ENCODE measurements at places on chromosomes 2 and 18.
A peak's percentile ranks its signal among the peaks of the same experiment; 100 is the strongest.

DNA sequence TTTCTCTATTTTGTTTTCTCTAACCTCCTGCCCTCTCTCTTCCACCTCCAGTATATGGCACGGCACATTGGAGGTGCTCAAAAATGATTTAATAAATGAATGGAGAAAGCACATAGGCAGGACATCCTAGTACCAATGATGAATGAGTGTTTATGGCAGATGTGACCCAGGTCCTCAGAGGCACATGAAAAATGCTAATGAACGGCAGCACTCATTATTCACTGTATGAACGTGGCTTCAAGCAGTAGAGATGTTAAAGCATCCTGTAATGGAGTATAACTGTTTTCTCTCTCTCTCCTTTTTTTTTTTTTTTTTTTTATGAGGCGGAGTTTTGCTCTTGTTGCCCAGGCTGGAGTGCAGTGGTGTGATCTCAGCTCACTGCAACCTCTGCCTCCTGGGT is 72.4 kb downstream of the MBP start:
- no peak for DNase-seq

DNA sequence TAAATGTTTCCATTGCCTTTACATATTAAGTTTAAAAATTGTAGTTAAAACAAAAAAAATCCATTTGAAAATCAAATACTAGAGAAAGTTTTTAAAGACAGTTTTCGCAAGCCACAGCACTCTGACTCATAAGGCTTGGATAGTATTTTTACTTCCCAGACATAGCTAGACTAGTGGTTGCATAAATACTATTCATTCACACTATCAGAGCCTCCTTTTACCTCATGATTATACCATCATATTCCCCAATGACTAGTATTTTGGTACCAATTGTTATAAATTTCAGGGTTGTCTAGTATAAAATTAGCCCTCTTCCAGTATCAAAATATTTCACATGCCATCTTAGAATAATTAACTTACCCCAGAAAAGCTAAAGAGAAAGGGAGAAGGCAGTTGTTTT is 393.5 kb downstream of the ERBB4 start:
- peak; percentile 30 for DNase-seq

GRCh38 chr2:240795916-240796510 is 24.0 kb downstream of the KIF1A start:
- DNase-seq: no peak

DNA sequence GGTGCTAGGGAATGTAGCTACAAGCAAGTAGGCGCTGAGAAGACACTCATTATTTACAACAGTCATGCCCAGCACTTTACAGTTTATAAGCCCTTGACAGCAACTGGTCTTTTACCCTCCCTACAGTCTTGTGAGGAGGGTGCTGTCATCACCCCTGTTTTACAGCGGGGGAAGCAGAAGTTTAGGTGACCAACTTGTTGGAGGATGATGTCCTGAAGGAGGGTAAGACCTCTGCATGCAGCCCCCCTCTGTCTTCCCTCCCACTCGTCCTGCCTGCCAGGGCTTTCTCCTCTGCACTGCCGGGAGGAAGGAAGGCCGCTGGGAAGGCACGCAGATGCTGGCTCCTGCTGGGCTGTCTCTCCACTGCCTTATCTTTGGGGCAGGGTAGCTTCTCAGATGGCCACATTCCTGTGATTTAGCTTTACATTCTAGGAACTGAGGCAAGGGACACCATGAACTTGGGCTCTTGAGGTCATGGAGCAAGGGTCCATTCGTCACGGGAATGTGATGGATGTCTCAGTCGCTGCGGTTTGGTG is 972 bp downstream of the IL1R1 start:
- no peak for DNase-seq

DNA sequence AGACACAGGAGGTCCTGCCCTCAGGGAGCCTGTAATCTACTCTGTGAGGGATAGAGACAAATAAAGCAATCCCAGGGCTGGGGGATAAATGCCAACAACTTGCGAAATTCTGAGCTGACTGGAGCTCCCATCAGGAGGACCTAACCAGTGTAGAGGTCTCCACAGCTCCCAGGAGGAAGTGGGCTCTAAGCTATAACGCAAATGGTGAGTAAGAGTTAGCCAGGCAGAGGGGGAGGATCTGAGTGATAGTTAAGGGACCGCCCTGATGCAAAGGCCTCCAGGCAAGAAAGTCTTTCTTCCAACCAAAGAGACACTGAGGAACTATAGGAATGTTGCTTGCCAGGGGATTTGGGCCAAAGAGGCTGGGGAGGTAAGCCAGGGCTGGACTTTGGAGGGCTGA is 16.0 kb upstream of the ZNF532 start:
- DNase-seq: no peak

- DNase-seq: no peak
Observed at GRCh38 chr18:41320100-41320499, 634.9 kb upstream of the PIK3C3 start.

- no peak for DNase-seq
Observed at GRCh38 chr2:233068762-233069418, 8.7 kb downstream of the INPP5D start.

- DNase-seq: peak; percentile 20
Observed at GRCh38 chr2:102708847-102709559, 52.8 kb upstream of the TMEM182 start.

- DNase-seq: peak; percentile 60
Observed at GRCh38 chr2:225025917-225026571, 16.2 kb downstream of the DOCK10 start.

DNA sequence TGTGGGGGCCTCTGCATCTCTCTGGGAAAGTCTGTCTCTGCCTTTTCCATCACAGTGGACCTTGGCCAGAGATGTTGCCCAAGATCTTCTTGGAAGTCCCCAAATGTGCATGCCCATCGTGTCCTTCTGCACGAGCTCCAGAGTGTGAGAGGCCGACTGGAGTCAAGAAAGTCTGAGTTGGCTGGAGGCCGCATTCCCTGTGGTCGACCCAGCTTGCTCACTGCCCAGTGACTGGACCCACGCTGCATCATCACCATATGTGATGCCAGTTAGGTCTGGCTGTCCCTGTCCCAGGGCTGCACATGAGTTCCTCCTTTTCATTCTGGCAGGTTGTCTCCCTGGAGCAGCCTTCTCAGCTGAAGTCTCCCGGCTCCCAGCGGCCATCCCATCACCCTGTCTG is 93.8 kb downstream of the ARL4C start:
- peak; percentile 5 for DNase-seq

GRCh38 chr2:48479915-48480314 is 50.0 kb upstream of the STON1 start:
- no peak for DNase-seq

- peak; percentile 43 for DNase-seq
Observed at GRCh38 chr18:9102508-9103375, at the start of gene NDUFV2. NDUFV2 (plus strand) TSS chr18:9102699; CDS start chr18:9102744, 45 bp downstream.

DNA sequence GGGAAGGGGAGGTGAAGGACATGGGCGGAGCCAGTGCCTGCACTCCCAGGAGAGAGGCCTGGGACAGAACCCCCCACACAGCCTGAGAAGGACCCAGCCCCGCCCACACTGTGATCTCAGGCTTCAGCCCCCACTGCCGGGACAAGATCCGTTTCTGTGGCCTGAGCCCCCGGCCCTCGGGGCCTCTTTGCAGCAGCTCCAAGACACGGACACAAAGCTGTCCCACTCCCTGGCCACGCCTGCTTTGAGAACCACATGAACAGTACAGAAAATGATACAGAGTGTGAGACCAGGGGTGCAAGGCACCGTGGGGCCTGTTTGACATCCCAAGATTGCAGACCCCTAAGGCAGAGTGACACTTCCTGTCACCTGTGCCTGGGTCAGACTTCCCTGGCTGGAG is 74.5 kb downstream of the TWIST2 start:
- no peak for DNase-seq

DNA sequence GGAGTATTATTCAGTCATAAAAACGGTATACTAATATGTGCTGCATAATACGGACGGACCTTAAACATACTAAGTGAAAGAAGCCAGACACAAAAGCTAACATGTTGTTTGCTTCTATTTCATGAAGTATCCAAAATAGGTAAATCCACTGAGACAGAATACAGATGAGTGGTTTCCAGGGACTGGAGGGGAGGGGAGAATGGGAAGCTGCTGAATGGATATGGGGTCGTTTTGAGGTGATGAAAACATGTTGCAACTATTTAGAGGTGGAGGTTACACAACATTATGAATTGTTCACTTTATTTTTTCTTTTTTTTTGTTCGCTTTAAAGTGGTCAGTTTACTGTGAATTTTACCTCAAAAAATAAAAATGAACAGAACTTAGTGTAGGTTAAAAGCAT is 52.9 kb downstream of the RAB10 start:
- no peak for DNase-seq

DNA sequence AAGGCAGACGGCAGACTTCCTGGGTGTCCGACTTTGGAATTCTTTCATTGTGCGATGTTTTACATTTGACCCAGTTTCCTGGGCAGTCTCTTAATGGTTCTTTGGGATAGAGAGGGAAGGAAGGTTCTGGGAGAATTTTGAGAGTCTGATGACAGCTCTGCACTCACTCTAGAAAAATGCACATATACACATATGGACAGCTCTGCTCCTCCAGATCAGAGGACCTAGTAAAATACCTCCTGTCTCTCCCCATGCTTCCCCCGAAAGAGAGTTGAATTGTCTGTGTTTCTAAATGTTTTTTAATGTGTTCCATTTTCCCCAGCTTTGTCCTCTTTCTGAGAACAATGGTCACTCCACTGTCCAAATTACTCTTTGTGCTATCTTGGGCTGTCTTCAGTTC is 102.0 kb upstream of the CXCR4 start:
- no peak for DNase-seq

DNA sequence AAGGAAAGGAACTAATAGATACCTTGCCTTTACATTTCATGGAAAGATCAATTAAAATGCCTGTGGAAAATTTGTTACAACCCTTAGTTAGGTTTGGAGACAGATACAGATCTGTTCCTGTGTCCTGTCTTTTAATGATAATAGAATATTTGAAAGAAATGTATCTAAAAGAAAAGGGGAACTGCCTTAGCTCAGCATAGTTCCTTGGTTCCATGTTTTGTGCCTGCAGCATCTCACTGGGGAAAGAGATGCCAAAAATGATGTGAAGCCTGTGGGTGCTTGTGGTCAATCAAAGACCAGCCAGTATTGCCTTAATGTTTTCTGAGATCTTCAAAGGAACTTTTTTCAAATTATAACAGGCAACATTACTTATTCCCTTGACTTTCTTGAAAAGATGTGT is 147.6 kb downstream of the ADCYAP1 start:
- no peak for DNase-seq

DNA sequence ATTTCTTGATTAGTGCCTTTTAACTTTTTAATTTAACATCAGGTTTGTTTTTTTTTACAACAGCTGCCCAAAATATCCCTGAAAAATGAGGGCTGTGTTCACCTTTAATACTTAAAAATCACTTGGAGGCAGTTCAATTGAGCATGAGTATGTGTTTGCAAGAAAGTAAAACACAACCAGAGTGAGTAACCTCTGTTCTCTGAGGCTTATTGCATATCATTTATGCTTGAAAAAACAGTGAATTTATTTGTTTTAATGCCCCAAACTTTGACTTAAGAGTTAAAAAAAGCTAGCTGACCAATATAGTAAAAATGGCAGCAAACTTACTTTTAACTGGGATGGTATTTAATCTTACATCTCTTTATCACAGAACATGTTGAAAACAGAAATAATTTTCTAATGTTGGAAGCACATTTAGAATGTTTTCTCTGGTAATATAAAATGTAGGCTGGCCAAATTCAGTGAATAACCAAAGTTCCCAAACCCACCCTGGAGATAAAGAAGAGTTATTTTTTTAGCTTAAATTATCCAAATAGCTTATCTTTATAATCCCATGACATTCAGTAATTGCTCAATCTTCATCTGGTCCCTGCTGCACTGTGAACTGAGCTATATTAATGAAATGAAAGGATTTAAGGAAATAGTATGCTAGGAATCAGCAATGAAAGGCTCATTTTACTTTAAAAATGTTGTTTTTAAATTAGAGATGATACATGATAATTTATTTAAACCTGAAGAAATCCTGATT is 24.8 kb upstream of the EFEMP1 start:
- DNase-seq: no peak

DNA sequence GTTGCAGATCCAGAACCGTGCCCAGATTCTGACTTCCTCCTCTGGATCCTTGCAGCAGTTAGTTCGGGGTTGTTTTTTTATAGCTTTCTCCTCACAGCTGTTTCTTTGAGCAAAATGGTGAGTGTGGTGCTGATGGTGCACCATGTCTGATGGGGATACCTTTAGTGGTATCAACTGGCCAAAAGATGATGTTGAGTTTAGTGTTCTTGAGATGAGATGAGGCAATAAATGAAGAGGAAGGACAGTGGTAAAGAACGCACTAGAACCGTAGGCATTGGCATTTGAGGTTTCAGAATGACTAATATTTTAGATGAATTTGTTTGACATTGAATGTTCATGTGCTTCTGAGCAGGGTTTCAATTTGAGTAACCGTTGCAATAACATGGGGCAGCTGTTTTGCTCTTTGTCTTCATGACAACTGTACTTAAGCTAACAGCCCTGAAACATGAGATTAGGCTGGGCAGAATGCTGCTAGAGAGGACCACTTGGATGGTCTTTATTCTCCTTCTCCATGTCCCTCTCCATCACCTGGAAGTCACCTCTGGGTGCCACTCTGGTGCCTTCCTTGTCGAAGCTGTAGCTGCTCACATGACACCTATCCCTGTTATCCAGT is 3.9 kb downstream of the CTLA4 start:
- DNase-seq: no peak

GRCh38 chr2:99079226-99079625 is 62.3 kb upstream of the C2orf15 start:
- peak; percentile 53 for DNase-seq

DNA sequence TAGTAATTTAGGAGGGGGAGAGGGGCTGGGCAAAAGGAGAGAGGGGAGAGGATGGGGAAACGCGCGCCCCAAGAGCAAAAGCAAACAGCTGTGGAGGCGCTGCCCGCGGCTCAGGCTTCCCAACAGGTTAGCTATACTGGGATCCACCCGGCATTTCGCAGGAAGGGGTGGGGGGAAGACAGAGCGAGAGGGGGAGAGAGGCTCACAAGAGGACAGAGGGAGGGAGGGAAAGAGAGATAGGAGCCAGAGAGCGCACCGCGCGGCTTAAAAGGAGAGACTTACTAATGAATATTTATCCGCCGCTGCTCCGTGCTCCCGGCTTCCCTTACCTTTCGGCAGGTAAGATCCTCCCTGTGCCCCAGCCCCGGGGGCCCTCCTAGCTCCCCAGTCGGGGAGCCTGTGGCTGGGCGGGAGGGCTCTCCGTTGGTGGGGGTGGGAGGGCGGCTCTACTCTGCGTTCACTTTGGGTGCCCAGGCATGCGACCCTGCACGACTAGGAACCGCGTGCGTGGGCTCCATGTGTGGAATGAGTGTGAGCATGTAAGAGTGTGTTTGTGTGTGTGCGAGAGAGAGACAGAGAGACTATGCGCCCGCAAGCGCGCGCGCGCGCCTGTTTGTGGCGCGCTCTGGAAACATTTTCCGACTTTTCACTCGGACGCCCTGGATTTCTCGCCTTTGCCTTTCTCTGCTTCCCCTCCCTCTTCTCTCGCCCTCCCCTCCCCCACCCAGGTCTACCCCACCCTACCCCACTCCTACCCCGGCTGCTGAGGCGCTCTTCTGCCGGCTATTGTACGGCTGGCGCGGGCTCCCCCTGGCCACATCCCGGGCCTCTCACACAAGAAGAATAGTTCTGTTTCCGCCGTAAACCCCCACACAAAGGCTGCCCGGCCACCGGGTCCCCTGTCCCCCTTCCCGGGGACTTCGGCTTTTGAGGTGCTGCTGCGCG is 7.2 kb upstream of the SIX3 start:
- DNase-seq: no peak

- DNase-seq: no peak
Observed at GRCh38 chr18:70197026-70197425, 8.5 kb downstream of the RTTN start.

- DNase-seq: no peak
Observed at GRCh38 chr2:95047629-95048510, 22.4 kb downstream of the MAL start.

GRCh38 chr2:113840518-113840917 is 49.4 kb upstream of the ACTR3 start:
- no peak for DNase-seq
